Foreskin keratinocyte (primary cell): ENCODE measurements at places on chromosomes 12 and 14. TPM values are rescaled to one million over a fixed set of nuclear protein-coding genes. Genes with fewer than 3 reads are reported as not detected.
A peak's percentile ranks its signal among the peaks of the same experiment; 100 is the strongest.

GRCh38 chr14:104141621-104142091 is 3.3 kb downstream of the KIF26A start:
- no peak for DNase-seq

DNA sequence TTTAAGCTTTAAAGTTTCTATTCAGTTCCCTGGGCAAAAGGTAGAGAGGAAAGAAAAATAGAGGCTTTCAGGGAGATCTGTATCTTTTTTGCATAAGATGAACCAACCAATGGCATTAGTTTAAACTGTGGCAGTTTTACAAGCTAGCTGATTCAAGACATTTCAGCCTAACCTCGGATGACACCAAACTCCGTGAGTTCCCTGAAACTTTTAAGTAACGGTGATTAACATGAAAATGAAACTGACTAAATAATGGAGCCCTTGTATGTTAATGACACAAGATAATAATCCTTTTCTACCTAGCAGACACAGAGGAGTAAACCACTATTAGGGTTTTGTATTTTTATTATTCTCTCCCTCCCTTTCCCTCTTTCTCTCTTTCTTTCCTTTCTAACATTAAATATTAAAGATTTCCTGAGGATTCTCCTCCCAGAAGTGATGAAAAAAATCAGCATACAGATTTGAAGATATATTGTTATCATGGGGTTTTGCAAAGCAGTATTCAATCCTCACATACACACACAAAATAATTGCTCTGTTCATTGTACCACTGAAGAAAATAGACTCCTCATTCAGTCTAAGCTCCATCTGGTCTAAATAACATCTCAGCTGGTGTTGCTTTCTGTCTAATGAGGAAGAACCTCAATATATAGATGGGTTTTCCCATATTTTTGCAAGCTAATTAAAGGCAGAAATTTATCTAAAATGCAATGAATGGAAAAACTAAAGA is 483.8 kb downstream of the NOVA1 start:
- no peak for DNase-seq

- DNase-seq, result no peak
These were observed 381.0 kb downstream of the DPF3 start for GRCh38 chr14:72512925-72513324.

PAWR gene
- 51.6 and 51.9 TPM in 2 replicates for total RNA-seq

ESRRB gene
- not detected in 2 replicates for total RNA-seq

P2RX2 gene
- total RNA-seq, result not detected in 2 replicates

APEX1 gene
- 112 and 128 TPM in 2 replicates for total RNA-seq

GRCh38 chr14:90815822-90816662 is at the start of gene TTC7B:
Gene TTC7B, minus strand, starts transcription at chr14:90816430. Its CDS starts 135 bp downstream, at chr14:90816295.
- no peak for DNase-seq

- DNase-seq, result no peak
These were observed 40.5 kb downstream of the KCNA5 start for GRCh38 chr12:5083955-5084849.

FOXG1 gene
- total RNA-seq, result not detected in 2 replicates

GRCh38 chr12:87807086-87807485 is 222.1 kb downstream of the C12orf50 start:
- no peak for DNase-seq

GRCh38 chr14:89315493-89316470 is 101.3 kb downstream of the FOXN3 start:
- DNase-seq, result no peak

AMN1 gene
- total RNA-seq, result 5.6 and 5.9 TPM in 2 replicates

- no peak for DNase-seq
These were observed 284.7 kb downstream of the DAD1 start for GRCh38 chr14:22304326-22304725.

LGR5 gene
- not detected in 2 replicates for total RNA-seq

GRCh38 chr14:102759456-102760187 is 17.6 kb upstream of the TRAF3 start:
- DNase-seq, result no peak

- no peak for DNase-seq
These were observed 10.3 kb upstream of the KRT2 start for GRCh38 chr12:52662093-52662917.

GPR68 gene
- total RNA-seq, result 0.95 and 2.5 TPM in 2 replicates

DNA sequence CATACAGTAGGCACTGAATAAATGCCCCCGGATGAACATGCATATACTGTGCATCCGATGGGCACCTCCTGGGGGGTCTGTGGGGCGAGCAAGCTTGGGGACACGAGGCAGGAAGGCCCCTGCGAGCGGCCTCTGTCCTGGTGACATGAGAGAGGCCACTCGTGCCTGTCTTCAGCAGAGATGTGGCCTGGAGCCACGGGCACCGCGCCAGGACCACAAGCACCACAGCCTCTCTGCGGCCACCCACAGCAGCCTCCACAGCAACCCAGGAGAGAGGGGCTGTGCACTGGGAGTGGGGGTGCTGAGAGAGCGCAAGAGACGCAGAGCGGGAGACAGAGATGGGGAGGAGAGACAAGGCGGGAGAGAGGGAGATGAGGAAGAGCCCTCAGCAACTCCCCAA is 118.5 kb downstream of the RFLNA start:
- DNase-seq, result no peak

DNA sequence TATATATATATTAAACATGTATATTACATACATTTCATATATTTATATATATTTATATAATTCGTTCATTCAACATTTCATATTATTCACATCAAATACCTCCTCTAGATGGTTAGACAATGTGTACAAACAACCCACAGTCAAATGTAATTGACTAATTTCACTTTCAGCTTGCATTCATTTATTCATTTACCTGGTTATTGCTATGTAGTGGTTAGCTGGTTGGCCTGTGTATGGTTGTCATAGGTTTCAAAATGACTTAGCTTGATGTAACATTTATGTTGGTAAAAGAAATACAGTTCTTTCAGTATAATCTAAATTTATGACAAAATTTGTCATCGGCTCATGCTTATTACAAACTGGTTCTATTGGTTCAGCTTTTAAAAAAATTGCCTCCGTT is 389 bp downstream of the OR4K13 start:
- DNase-seq, result no peak

SOCS2 gene
- 18.1 and 24.8 TPM in 2 replicates for total RNA-seq

DNA sequence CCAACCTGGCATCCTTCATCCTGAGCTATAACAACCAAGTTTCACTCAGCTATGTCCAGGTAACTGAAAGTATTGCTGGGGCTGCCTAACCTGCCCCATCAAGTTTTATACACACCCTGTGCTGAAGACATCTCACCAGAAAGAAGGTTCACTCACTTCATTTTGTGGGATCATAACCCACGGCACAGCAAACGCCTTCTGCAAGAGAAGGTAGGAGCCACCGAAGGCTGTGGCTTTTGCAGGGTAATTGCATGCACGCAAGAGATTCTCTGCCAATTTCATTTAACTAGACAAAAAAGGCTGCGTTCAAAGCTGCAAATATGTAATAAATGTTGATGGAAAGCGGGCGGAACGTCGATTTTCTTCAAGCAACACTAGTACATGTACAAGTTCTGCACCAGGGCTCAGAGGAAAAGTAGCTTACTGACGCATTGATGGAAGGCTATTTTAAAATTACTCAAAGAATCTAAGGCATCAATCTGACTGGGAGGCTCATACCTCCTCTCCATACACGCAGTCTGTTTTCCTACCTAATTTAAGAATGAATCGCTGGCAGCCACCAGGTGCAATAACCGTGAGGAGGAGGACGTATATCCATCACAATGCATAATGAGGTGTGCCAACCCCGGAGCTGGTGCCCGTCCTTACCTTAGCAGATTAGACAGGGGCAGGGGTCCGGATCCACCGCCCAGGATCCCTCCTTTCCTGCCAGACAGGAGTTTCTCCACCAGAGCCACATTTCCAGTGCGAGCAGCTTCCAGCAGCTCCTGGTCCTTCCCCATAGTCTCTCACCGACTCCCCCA is 1.1 kb downstream of the ANKS1B start:
- DNase-seq, result no peak

DNA sequence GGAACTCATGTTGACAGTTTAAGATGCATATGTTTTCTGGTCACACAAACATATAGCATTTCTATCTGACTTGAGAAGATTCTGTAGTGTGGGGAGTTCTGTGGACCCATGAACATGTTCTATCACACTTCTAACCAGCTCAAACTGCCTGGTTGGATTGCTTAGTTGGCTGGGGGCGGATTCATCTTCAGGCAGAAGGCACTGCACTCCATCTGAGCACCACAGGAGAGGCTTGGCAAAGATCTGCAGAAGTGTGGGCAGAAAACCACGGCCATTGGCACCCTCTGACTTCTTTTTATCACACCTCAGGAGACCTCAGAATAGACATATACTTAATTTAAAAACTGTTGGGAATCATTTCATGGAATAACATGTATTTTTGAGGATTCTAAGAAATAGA is 68.5 kb downstream of the LIN7A start:
- DNase-seq, result no peak

DNA sequence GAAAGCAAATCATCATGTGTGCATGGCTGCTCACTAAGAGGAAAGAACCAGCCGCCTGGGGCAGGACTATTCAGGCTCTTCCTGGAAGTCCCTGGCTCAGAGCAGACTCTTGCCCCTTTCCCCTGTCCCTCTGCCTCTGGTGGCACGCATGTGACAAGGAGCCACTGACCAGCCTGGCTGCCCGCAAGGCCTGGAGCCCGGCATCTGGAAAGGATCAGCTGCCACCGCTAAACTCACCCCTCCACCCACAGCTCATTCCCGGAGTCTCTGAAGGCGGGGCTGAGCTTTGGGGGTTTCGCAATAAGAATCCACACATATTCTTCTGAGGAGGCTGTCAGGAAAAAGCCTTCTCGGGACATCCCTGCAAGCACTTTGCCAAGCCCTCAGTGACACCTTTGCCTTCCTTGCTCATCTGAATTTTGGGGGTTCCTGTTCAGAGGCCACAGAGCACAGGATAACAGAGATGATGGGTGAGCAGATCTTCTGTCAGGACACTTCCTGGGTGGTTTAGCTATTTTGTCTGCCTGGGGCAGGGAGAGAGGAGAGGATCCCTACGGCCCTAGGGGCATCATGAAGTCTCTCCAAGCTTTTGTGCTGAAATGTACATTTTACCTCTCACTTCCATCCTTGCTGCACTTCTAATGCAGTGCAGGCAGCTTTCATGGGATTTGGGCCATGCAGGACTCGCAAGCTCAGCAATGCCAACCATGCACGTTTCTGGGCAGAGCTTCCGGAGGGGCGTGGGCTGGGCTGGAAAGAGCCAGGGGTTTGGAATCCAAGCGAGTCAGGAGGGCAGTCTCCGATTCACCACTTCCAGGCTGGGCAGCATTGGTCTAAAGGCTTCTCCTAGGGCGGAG is 124.8 kb upstream of the MAP1LC3B2 start:
- DNase-seq, result peak; percentile 80

DNA sequence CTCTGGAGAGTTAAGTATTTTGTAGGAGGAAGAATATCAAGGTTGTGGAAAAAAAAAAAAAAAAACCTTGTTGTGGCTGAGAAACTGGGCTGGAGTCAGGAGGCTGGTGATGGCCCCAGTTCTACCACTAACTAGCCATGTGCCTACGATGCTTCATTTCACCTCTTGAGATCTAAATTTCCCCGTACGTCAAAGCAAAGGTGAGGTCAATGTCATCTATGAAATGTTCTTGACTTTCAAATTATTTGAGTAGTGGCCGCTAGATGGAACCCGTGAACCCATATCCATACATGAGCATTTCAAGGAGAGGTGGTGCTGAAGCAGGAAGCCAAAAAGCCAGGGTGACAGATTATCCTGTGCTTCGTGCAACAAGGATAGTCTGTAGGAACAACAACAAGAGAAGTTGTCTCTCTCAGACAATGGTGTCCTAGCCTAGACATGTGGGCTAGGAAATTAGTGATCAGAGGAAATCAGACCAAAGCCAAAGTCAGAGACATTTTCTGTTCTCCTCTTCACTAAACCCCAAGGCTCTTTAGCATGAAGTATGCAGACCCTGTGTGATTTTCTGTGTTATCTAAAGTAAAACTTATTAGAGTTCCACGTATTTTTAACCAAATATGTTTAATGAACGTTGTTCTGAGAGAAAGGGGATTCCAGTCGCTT is 95.5 kb upstream of the ETV6 start:
- peak; percentile 37 for DNase-seq

DNA sequence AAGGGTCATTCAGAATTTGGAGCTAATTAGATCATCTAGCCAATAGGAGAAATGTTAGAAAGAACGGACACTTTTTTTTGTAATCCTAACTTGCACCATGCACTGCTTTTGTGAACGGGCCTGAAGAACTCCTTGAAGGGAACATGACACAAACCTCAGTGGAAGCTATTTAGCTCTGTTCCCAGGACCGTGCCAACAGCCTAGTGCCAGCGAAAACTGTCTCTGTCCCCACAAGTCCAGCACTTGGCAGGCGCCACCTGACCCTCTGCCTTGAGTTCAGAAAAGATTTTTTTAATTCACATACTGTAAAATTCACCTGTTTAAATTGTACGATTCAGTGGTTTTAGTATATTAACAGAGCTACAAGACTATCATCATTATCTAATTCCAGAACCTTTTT is 31.3 kb upstream of the KCNA5 start:
- no peak for DNase-seq

- DNase-seq, result no peak
These were observed 979 bp upstream of the BIN2 start for GRCh38 chr12:51324953-51325352.

MNAT1 gene
- total RNA-seq, result 64.9 and 71.1 TPM in 2 replicates

BEST3 gene
- total RNA-seq, result 0.03 and 0.04 TPM in 2 replicates

- DNase-seq, result no peak
These were observed 336.8 kb downstream of the NAV3 start for GRCh38 chr12:78167510-78167909.

DNA sequence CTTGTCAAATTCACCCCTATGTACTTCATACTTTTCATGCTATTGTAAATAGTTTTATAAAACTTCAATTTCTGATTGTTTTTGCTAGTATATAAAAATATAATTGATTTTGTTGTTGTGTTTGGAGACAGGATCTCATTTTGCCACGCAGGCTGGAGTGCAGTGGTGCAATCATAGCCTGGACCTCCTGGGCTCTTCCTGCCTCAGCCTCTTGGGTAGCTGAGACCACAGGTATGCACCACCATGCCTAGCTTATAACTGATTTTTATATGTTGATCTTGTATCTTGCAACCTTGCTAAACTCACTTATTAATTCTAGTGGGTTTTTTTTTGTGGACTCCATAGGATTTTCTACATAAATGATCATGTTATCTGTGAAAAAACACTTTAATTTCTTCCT is 23.5 kb downstream of the ATP5MC2 start:
- no peak for DNase-seq

DNA sequence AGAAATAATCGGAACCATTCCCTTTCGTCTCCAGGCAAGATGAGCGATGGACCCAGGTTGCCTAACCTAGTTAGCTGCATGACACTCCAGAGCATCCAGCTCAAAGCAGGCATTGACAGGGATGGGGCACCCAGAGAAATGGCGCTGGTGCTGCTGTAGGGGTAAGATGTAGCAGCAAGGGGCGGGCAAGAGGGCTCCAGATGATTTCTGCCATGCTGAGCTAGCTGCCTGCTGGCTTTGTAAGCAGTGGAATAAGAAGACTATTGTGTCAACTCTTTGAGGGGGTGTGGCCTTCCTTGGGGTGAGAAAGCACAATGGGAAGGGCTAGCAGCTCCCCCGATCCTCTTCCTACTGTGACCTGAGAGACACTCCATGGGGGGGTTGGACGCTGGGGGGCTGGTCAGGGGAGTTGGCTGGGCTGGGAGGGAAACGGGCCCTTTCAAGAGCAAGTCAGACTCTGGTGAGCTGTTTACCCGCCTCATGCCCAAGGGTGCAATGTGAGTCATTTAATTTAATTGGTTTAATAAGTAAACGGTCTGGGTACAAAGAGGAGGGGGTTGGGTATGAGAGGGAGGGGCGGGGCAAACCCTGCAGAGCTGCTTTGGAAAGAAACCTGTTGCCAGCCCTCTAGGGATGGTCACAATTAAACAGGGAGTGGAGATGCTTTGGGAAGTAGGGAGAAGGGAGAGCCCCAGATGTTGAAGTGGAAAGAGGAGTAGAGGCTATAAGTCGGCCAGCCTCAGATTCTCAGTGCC is 50.5 kb downstream of the B4GALNT3 start:
- DNase-seq, result no peak

- peak; percentile 96 for DNase-seq
These were observed 214.4 kb upstream of the DIO2 start for GRCh38 chr14:80425686-80426085.
